Activated CD4-positive, alpha-beta T cell treated with anti-CD3 and anti-CD28 coated beads, Interleukin-2, amount 10 ng/mL, durations not matched to agents 7 days and 5 days (primary cell): ENCODE measurements at places on chromosomes 16 and 17.

- no peaks in the 10 kb centered on the region for H3K36me3 ChIP-seq
- H3K4me3 ChIP-seq, result no peak overlapping the region
- no peak overlapping the region for H3K27ac ChIP-seq
Observed at GRCh38 chr17:57915544-57915943, 39.7 kb downstream of the CUEDC1 start.

GRCh38 chr16:54242199-54242598, 44.4 kb downstream of the IRX3 start:
- no peaks in the 10 kb centered on the region for H3K4me1 ChIP-seq
- H3K27me3 ChIP-seq, result peaks cover 2% of the 10 kb centered on the region

- no peaks in the 10 kb centered on the region for H3K27me3 ChIP-seq
- no peak overlapping the region for H3K27ac ChIP-seq
- DNase-seq, result no peak
- H3K36me3 ChIP-seq, result no peaks in the 10 kb centered on the region
Observed at GRCh38 chr16:27726621-27727261, 176.8 kb downstream of the KATNIP start.

GRCh38 chr16:79537584-79537983, 63.0 kb downstream of the MAF start:
- DNase-seq, result no peak
- H3K4me3 ChIP-seq, result no peak overlapping the region
- H3K36me3 ChIP-seq, result no peaks in the 10 kb centered on the region

- no peak for DNase-seq
- H3K36me3 ChIP-seq, result peaks cover 2% of the 10 kb centered on the region
- H3K4me1 ChIP-seq, result peaks cover 23% of the 10 kb centered on the region
- H3K4me3 ChIP-seq, result no peak overlapping the region
Observed at GRCh38 chr16:81546781-81547180, 102.2 kb downstream of the CMIP start.

DNA sequence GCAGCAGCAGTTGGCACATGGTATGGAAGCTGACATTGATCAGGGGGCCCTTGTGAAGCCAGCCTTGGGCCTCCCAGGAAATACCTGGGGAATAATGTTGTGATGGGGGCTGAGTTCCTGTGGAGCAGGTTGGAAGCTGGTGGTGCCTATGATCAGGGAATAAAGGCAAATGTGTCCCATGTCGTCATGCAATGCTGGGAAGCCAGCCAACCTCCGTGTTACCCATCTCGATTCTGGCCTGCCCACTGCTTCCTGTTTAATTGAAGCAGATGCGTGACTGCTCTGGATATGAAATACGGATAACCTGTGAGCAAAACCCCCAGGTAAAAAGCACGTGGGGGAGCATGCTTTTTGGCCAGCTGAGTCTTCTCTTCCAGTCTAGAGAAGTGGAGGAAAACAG, 580.4 kb upstream of the HSBP1 start:
- H3K4me3 ChIP-seq, result no peak overlapping the region
- no peaks in the 10 kb centered on the region for H3K27me3 ChIP-seq
- H3K27ac ChIP-seq, result no peak overlapping the region
- no peak for DNase-seq

DNA sequence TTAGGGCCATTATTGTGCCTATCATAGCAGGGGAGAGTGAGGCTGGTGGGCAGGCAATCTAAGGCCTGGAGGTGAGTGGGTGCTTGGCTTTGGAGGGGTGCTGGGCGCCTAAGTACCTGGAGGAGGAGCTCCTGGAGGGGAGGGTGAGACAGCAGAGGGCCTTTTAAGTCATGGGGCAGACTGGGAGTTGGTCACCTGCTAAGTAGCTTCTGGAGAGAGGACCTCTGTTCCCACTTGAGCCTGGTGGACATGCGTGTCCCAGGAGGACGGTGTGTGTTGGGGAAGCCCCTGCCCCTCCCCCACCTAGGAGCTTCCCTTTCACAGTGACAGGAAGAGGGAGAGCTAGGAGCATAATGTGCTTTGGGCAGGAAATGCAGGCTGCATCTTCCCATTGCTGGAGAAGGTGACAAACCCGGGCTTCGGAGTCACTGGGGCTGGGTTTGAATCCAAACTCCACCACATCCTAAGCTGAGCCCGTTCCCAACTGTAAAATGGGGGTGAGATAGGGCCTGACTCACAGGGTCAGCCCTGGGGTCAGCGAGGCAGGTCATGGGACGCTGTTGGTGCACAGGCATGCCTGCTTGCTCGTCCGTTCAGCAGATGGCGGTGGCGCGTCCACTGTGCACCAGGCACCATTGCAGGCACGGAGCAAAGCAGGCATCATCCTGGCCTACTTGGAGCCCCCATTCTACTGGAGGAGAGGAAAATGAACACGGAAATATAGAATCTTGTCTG, 37.9 kb downstream of the CMIP start:
- H3K4me3 ChIP-seq, result no peak overlapping the region
- peaks cover 57% of the 10 kb centered on the region for H3K4me1 ChIP-seq
- peak overlapping the region; percentile 31 for H3K27ac ChIP-seq
- H3K27me3 ChIP-seq, result no peaks in the 10 kb centered on the region

DNA sequence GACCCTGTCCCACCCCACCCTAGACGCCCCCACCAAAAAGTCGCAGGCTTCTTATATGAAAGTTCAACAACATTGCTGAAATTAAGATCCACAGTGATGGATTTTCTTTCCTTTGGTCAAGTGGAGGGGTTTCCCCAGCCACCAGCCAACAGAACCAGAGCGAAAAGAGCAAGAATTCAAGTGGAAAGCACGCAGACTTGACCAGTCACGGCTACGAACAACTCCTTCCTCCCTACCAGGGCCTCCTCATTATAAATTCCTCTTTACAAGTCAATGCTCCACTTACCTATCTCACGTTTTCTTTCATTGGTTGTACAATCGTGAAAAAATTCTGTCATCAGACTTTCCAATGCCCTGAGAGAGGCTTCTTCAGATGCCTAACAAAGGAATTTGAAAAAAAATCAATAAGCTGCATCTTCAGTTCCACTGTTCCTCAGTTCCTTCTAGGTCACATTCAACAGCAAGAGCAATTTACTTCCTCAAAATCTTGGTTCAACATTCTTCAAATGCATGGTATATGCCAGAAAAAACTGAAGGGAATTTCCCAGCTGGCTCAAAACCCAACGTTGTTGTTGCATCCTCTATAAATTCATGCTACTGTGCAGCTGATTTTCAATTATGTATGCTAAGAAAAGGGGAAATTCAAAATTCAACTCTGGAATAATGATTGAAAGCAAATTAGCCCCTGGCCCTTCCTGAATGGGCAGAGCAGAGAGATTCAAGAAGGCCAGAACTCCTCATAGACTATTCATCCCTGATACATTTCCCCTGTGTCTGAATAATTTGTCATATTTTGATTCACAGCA, 30.9 kb downstream of the XPO6 start:
- peaks cover 76% of the 10 kb centered on the region for H3K36me3 ChIP-seq
- no peak overlapping the region for H3K4me3 ChIP-seq
- H3K27ac ChIP-seq, result peak overlapping the region; percentile 4
- H3K27me3 ChIP-seq, result no peaks in the 10 kb centered on the region

- H3K4me1 ChIP-seq, result peaks cover 5% of the 10 kb centered on the region
- DNase-seq, result no peak
- H3K4me3 ChIP-seq, result no peak overlapping the region
- no peaks in the 10 kb centered on the region for H3K27me3 ChIP-seq
Observed at GRCh38 chr16:11488304-11488703, 98.4 kb downstream of the LITAF start.

DNA sequence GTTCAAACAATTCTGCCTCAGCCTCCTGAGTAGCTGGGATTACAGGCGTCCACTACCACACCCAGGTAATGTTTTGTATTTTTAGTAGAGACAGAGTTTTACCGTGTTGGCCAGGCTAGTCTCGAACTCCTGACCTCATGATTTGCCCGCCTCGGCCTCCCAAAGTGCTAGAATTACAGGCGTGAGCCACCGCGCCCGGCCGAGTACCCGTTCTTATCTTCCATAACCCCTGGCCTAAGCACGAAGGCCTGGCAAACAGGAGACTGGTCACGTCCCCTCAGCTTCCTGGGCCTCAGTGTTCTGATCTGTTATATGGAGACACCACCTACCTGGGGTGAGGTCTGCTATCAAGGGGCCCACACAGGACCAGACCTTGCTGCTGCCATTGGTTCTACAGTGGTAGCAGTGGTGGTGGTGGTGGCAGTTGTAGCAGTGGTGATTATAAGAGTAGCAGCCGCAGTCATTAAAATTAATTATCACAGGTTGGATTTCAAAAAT, 1.3 kb downstream of the SLC5A10 start:
- H3K4me1 ChIP-seq, result peaks cover 32% of the 10 kb centered on the region
- no peak overlapping the region for H3K27ac ChIP-seq
- H3K4me3 ChIP-seq, result no peak overlapping the region
- no peak for DNase-seq

GRCh38 chr16:69324013-69324531, 6.3 kb downstream of the PDF start:
- H3K36me3 ChIP-seq, result peaks cover 63% of the 10 kb centered on the region
- H3K27me3 ChIP-seq, result no peaks in the 10 kb centered on the region
- H3K27ac ChIP-seq, result no peak overlapping the region
- peaks cover 29% of the 10 kb centered on the region for H3K4me1 ChIP-seq

DNA sequence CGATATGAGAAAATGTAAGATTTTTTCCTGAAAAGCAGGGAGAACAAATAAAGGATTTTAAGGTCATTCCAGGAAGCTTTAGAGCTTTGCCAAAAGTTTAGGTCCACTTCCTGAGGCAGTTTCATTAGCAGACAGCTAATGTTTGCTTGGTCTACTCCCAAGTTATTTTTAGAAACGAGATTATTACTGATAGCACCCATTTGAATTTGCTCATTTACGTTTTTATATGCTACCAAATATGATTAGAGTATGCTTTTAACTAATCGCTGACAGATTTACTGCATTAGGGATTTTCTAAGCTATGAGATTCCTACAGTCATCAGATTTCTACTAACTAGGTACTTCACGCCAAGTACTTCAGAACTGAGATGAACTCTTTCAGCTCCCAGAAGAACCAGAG, 98.1 kb downstream of the WNT3 start:
- no peaks in the 10 kb centered on the region for H3K27me3 ChIP-seq
- H3K4me1 ChIP-seq, result no peaks in the 10 kb centered on the region
- no peak for DNase-seq
- peaks cover 14% of the 10 kb centered on the region for H3K36me3 ChIP-seq
